ENCODE measurements at places on chromosomes 5 and 9.

- DNase-seq = no peak
Observed at GRCh38 chr5:128632264-128632663, 94.2 kb upstream of the FBN2 start.

DNA sequence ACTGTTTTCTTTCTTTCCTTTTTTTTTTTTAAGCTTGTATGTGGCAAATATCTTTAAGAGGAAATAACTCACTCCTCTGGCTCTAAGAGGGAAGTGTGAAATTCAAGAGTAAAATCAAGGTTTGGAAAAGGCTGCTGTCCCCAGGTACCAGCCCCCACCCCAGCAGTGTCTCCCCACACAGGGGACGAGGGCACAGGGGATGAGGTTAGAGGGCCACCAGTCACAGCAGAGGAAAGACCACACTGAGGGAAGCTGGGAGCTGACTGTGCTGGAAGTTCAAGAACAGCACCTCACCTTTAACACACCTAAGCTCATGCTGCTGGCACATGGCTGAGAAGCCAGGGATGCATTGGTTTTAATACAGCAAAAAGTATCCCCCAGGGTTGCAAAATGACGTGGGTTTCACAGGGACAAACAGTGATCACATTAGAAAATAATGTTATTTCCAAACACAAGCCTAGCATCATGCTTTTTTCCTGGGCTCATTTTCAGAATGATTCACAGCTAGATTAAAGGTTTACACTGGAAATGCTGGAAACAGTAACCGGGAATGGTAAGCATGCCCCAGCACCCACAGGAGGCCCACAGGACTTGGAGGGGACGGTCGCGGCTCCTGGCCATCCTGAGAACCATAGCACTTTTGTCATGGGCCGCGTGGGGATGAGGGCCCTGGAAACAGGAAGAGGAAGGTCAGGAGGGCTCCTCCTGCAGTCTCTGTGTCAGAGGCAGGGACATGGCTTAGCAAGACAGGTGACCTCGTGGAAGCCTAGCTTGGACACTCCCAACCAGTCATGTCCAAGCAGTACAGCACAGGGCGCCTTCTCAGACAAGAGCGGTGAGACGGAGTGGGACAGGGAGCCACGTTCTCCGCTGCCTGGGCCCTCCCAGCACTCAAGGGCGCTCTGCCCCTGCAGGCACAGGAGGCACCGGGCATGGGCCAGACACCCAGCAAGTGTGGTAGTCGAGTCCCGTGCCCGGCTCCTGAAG is 6.9 kb downstream of the LPCAT1 start:
- DNase-seq = peak; percentile 5

- no peak for DNase-seq
Observed at GRCh38 chr5:45532826-45533624, 163.2 kb downstream of the HCN1 start.

DNA sequence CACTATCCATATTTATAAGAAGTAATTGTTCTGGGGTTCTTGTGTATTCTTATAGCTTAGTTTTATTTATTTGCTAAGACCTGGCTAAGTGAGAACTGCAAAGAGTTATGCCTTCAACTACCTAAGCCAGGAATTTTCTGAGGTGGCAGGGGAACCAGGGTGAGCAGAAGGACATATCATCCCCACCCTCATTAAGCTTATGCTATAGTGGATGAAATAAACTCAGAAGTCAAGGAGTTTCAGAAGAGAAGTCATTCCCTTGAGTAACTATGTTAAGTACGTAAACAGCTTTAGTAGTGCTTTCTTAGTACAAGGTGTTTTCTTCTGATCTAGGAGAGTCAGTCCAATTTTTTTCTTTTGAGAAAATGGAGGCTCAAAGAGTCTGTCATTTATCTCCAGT is 41.7 kb downstream of the STK32A start:
- DNase-seq = no peak

- DNase-seq = no peak
Observed at GRCh38 chr9:98253565-98253964, 1.9 kb downstream of the TBC1D2 start.

DNA sequence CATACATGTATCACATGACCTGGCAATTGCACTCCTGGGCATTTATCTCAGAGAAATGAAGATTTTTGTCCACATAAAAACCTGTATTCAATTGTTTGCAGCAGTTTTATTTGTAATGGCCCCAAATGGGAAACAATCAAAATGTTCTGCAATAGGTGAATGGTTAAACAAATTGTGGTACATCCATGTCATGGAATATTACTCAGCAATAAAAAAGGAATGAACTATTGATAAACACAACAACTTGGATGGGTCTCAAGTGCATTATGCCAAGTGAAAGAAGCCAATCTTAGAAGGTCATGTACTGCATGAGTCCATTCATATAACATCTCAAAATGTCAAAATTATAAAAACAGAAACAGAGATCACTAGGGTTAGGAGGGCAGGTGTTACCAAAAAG is 1.5 kb upstream of the NDUFS4 start:
- DNase-seq = no peak

- DNase-seq = no peak
Observed at GRCh38 chr5:168311061-168311566, 19.7 kb downstream of the WWC1 start.

GRCh38 chr5:15474143-15474719 is 25.7 kb upstream of the FBXL7 start:
- no peak for DNase-seq

- DNase-seq = no peak
Observed at GRCh38 chr5:133360693-133361472, 251.5 kb downstream of the FSTL4 start.

DNA sequence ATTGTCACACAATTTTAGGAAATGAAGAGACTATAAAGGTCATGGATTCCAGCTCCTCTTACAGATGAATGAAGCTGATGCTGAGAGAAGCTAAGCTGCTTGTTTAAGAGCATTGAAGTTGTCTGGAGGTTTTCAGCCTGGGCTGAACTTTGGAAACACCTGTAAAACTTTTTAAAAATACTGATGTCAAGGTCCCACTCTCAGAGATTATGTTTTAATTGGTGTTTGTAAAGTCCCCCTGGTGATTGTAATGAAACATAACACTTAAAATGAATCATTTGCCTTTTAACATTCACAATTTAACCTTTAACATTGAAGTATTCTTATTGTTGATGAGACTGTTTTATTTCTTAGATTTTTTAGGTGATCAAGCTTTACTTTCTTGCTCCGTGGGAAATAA is 16.4 kb downstream of the RAD23B start:
- no peak for DNase-seq

- DNase-seq = no peak
Observed at GRCh38 chr5:14129123-14129522, 14.0 kb upstream of the TRIO start.

DNA sequence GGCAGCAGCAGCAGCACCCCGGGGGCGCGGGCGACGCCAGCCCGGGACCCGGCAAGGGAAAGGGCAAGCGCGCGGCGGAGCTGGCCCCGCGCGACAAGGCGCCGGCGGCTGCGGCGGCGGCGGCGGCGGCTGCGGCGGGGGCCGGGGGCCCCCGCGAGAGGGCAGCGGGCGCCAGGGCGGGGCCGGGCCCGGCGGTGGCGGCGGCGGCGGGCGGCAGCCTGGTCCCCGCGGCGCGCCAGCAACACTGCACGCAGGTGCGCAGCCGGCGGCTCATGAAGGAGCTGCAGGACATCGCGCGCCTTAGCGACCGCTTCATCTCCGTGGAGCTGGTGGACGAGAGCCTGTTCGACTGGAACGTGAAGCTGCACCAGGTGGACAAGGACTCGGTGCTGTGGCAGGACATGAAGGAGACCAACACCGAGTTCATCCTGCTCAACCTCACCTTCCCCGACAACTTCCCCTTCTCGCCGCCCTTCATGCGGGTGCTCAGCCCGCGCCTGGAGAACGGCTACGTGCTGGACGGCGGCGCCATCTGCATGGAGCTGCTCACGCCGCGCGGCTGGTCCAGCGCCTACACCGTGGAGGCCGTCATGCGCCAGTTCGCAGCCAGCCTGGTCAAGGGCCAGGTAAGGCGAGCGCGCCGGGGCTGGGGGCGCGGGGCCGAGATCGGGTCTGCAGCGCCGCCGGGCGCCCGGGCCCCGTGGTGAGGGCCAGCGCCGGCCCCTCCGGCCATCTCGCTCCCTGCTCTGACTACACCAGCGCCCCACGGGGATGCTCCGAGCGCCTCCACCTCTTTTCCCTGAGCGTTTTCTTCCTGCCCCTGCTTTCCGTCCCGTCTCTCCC is at the start of gene UBE2QL1:
Gene UBE2QL1 (plus strand): TSS at position 238 of the 843 bp plus-strand sequence. CDS start 35 bp downstream, at position 273.
- peak; percentile 70 for DNase-seq

DNA sequence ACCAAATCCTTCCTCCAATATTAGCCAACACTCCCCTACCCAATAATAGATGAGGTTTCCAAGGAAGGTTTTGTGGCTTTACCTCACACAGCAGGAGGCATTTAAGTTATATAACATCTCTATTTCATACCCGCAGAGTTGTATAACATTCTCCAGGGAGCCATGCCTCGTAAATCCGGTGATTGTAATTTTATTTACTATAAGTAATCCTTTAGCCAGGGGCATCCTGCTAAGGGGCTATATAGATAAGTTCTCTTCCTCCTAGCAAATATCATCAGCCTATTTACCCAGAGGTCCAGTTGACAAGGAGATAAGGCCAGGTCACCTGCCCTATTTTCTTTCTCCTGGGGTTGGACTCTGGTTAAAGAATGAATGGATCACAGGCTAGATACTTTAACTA is 2051.0 kb downstream of the EFNA5 start:
- no peak for DNase-seq

- no peak for DNase-seq
Observed at GRCh38 chr5:31273631-31274378, 80.3 kb downstream of the CDH6 start.

DNA sequence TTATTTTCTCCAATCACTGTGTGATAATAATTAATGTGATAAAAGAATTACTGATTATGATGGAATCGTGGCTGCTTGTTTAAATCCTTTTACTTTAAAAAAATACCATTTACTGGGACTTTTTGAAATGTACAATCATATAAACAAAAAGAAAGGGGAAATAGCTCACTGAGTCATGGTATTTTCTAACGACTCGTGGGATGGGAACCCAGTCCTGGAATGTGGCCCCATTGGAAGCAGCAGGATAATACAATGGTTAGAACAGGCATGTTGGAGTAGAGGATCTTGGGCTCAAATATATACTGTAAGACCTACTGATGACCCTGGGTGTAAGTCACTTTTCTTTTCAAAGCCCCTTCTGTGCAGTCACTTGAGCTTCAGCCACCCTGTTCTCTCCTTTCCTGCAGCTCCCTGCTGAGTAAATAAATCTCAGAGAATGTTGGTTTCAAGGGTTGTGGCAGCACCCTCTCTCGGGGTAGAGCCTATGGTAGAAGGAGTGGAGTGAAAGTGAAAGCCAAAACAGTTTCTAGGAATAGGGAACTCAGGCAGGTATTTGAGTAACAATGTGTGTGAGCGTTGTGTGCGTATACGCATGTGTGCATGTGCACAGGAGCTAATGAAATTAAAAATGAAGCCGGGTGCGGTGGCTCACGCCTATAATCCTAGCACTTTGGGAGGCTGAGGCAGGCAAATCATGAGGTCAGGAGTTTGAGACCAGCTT is 40.8 kb upstream of the LARP1 start:
- DNase-seq = no peak
